Astrocyte of the hippocampus (primary cell): ENCODE measurements at places on chromosomes 16 and 17.
A peak's percentile ranks its signal among the peaks of the same experiment; 100 is the strongest.

GRCh38 chr17:48814504-48814903 is 2.5 kb downstream of the TTLL6 start:
- DNase-seq, result peak; percentile 58

DNA sequence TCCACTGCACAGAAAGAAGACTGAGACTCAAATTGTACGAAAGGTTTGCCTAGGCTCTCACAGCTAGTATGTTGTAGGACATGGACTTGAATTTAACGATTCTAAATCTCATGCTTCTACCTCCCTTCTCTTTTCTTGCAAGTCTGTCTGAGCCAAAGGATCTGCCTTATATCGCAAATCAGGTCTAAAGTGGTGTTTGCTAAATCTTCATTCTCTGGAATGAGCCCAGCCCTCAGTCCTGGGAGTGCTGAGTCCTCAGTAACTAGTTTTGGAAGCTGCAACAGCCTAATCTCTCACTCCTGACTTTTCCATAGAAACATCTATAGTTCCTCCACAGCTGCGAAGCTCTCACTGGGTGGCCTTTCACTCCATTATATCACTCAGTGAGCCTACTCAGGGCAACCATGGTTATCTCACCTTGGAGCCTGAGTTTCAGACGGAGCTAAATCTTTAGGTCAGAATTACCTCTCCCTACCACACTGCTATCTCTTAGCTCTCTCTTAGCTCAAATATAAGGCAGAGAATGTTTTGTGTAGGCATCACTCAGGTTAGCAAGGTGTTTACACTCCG is 575.5 kb upstream of the C16orf82 start:
- no peak for DNase-seq

GRCh38 chr17:21359483-21359840 is 16.7 kb upstream of the KCNJ12 start:
- no peak for DNase-seq

DNA sequence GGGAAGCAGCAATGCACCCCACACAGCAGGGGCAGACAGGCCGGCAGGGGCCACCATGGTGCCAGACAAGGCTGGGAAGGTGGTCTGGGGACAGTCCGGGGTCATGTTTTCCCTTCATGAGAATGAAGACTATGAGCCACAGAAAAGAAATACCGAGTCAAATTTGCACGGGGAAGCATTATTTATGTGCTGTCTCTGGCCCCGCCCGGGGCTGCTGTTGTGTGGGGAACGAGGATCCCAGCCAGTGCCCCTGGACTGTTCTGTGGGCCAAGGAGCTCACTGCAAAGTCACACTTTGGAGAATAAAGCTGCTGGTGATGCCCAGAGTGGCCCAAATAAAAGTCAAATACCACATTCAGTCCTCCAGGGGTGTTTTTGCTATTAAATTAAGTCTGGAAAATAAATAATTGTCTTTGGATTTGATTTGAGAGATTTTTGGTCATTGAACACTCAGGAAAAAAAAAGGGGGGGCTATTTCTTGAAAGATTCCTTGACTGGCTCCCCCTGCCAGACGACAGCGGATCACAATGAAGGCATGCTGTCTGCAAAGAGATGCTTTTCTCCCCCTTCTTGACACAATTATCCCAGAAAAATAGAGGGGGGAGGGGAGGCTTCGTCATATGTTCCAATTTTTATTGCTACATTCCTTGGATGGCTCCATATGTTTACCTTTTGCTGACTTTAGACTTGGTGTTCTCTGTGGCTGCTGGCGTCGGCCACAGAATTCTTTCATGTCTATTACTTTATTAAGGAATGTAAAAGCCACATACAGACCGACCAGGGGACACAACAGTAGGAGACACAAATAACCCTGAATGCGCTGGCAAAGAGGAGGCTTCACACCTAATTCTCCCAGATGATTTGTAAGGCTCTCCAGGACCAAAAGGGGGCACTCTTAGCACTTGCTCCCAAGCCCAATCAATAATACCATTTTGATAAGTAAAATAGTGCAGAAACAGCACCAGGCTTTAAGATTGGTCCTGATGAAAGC is 27.1 kb upstream of the ANKFN1 start:
- DNase-seq, result peak; percentile 89

GRCh38 chr16:82668094-82668493 is 41.3 kb downstream of the CDH13 start:
- no peak for DNase-seq

- peak; percentile 12 for DNase-seq
These were observed 3.3 kb downstream of the ZNF652 start for GRCh38 chr17:49358641-49359247.

DNA sequence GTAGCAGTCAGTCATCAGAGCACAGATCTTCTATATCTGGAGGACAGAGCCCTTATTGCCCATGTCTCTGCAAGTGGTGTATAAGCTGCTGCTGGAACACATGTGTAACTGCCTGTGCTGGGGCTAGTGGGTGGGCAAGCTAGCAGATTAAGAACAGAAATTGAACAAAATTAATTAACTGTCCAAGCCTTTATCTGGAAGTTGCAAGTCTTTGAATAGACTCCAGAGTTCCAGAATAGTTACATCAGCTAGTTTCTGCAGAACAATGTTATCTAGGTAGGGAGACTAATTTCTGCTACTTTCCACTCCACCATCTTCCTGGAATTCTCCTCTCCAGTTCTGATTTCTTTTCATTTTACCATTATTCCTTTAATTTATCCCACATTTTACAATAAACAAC is 287.3 kb downstream of the ZFHX3 start:
- no peak for DNase-seq

GRCh38 chr16:58415003-58415402 is 22.7 kb downstream of the GINS3 start:
- DNase-seq, result peak; percentile 42

DNA sequence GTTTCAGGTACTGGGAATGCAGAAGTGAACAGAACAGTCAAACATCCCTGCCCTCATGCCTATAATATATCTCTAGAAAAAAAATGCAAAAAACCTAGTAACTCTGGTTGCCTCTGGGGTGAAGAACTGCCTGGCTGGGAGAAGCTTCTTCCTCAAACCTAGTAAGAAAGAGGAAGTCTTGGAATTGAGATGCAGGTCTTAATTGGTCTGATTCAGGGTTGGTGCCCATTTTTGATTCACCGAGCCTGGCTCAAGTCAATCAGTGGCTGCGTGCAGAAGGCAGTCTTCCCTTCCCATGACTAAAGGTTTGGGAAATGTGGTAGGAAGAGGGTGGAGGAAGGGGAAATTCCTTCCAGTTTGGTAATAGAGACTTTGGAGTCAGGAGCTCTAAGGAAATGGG is 22.4 kb downstream of the CDRT15 start:
- DNase-seq, result no peak

DNA sequence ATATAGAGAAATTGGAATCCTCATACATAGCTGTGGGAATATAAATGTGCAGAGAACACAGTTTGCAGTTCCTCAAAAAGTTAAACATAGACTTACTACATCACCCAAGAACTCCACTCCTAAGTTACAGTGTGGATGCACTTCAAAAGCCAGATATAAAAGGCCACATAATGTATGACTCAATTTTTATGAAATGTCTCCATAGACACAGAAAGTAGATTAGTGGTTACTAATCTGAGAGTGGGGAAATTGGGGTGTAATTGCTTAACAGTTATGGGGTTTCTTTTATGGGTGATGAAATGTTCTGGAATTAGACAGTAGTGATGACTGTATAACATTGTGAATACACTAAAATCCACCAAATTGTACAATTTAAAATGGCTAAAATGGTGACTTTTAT is 60.9 kb downstream of the CACNG1 start:
- no peak for DNase-seq

DNA sequence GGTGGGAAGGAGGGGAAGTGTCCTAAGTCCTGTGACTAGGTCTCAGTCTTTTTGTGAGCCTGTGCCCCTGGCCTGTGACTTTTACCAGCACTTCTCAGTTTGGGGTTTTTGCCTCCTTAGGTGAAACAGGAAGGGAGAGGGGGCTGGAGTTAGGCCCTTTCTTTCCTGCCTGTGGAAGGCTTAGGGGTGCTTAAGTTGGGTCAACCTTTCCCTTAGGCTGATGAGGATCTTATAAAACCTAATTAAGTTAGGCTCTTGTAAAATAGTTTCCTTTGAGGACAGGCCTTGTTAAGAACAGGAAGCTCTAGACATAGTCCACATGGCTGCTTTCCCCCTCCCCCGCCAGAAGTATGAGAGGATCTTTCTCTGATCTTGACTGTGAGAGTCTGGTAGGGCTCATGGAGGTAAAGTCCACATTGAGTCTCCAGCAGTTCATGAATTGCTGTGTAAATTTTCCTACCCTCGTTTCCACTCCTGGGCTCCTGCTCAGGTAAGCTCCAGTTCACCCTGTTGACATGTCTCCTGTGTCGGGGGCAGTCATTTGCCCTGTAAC is 17.0 kb upstream of the DNASE1 start:
- no peak for DNase-seq

- DNase-seq, result no peak
These were observed 9.1 kb upstream of the TMEM100 start for GRCh38 chr17:55731586-55732250.

DNA sequence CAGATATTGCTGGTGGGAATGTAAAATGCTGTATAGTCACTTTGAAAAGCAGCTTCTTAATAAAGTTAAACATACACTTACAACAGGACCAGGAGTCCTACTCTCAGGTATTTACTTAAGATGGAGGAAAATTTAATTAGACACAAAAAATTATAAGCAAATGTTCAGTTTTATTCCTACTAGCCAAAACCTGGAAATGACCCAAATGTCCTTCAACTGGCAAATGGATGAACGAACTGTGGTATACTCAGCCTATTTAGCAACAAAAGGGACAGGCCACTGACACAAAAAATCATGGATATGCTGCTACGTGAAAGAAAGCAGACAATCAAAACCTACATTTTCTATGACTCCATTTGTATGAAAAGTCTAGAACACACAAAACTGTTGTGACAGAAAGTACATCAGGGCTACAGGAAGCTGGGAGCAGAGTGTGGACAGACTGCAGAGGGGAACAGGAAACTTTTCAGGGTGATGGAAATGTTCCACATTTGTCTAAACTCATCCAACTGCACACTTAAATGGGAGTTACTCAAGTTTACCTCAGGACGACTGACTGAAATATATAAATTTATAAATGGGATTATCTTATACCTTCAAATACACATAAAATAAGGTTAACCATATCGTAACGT is 49.3 kb upstream of the MNT start:
- DNase-seq, result no peak

DNA sequence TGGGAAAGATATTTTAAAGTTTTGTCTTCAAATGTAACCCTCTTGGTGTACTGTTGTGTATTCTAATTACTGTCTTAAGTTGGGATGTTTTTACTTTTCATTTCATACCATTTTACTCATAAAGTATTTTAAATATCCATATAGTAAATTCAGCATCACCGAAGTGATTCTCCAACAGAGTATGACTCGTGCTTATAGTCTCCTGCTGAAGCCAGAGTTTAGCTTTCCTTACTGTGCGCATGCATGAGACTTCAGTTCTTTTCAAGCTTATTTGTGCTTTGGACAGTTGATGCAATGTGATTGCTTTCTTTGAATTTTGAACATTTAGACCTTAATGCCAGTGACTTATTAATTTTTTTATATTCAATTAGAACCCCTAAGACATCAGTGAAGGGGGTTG is 7.4 kb upstream of the VPS35L start:
- DNase-seq, result no peak

DNA sequence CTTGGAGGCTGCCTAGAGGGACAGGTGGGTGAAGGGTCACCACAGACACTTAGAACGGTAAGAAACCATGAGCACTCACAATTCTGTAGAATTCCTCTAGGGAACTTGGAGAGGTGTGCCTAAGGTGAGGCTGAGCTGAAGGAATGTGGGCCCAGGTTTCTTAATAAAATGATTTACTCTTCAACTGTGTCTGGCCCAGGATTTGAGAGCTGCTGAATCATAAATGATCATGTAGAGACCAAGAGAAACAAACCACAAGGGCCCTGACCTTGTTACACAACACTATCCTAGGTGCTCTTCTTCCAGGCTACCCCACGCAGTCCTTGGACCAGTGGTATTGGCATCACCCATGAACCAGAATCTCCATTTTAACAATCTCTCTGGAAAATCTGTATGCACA is 27.7 kb downstream of the ZNF18 start:
- DNase-seq, result no peak

GRCh38 chr17:81002409-81003361 is 11.0 kb downstream of the CHMP6 start:
- peak; percentile 81 for DNase-seq

DNA sequence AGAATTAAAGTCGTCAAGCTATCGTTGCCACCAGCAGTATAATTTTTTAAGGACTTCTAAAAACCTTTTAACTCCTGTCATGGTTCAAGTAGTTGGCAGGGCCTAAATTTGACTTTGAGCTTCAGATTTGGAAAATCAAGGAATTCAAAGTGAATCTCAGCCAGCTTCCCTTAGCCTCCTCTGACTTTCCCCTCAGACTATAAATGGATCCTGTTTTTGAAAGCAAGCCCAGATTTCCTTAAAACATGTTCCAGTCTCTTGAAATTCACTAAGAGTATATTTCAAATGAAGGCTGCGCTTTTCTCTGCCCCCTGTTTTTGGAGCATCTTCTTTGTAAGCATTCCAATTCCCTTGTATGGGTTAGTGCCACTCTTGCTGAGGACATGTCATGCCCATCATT is 101.8 kb upstream of the CDH8 start:
- DNase-seq, result no peak

- no peak for DNase-seq
These were observed 84.6 kb downstream of the GSG1L start for GRCh38 chr16:27978876-27979275.

DNA sequence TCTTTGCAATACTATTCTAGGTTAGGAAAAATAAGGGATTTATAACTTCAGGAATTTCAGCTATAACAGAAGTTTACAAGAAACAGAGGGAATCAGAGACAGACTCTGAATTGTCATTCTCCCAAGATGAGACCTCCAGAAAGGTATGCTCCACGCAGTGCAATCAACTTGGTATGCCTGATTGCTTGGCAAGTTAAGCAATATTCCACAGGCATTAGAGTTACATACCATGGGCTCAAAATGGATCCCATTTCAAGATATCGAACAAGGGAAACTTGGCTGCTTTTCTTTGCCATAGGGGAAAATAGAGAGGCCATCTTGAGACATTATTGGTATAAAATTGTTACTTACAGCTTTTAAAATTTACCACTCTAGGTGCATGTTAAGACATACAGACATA is 615.6 kb upstream of the SOX9 start:
- DNase-seq, result peak; percentile 43

GRCh38 chr16:76899767-76900166 is 291.2 kb upstream of the MON1B start:
- DNase-seq, result no peak
